ENCODE measurements at places on chromosomes 11 and 22.

GRCh38 chr22:44180706-44181032, at the start of gene PARVG:
Gene PARVG, plus strand, starts transcription at chr22:44180925. Its CDS starts 2,405 bp downstream, at chr22:44183330.
- peak within 1 kb of the TSS; percentile 80 for H3K4me3 ChIP-seq
- peak; percentile 29 for DNase-seq
- no peaks in the 10 kb centered on the region for H3K27me3 ChIP-seq
- peaks cover 12% of the 10 kb centered on the region for H3K36me3 ChIP-seq

DNA sequence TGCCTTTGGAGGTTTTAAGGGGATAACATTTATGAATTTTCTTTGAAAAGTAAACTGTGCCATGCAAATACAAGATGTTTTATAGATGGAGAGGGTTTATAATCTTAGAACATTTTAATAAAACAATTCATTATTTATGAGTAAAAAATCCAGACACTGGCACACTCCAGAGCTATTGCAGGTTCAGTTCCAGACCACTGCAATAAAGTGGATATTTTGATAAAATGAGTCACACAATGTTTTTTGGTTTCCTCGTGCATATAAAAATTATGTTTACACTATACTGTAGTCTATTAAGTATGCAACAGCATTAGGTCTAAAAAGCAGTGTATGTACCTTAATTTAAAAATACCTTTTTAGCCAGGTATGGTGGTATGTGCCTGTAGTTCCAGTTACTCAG, 146.2 kb upstream of the ZBED5 start:
- no peak for DNase-seq
- no peak overlapping the region for H3K4me3 ChIP-seq
- no peaks in the 10 kb centered on the region for H3K36me3 ChIP-seq

DNA sequence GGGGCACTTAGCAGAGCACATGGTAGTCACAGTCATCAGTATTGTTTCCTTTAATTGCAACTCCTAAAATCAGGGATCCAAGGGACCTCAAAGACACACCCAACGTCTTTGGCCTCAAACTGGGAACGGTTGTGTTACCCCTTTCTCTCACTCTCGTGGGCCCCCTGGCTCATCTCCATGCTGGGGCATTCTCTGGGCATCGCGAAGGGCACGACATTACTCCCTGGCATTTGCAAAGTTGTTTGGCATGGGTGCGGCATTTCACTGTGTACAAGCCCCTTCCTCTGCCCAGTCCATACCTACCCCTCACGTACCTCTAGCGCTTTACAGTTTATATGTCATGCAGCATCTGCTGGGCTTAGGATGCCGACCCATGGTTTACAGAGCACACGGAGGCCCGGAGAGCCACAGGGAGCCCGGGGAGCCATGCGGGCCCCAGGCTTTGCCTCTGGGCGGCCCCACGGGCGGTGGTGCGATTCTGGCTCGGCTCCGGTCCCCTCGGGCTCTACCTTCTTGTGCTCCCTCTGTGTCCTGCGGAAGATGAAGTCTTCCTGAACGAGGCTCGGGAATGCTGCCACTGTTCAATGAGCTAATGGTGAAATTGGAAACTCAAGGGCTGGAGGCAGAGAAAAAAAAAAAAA, 21.9 kb upstream of the CACNG2 start:
- no peaks in the 10 kb centered on the region for H3K4me1 ChIP-seq
- H3K27ac ChIP-seq = no peak overlapping the region
- H3K27me3 ChIP-seq = peaks cover 65% of the 10 kb centered on the region
- no peak overlapping the region for H3K4me3 ChIP-seq
- DNase-seq = no peak

GRCh38 chr11:46554213-46555147, 39.3 kb downstream of the AMBRA1 start:
- no peak for DNase-seq
- H3K4me3 ChIP-seq = no peak overlapping the region
- H3K4me1 ChIP-seq = peaks cover 46% of the 10 kb centered on the region

DNA sequence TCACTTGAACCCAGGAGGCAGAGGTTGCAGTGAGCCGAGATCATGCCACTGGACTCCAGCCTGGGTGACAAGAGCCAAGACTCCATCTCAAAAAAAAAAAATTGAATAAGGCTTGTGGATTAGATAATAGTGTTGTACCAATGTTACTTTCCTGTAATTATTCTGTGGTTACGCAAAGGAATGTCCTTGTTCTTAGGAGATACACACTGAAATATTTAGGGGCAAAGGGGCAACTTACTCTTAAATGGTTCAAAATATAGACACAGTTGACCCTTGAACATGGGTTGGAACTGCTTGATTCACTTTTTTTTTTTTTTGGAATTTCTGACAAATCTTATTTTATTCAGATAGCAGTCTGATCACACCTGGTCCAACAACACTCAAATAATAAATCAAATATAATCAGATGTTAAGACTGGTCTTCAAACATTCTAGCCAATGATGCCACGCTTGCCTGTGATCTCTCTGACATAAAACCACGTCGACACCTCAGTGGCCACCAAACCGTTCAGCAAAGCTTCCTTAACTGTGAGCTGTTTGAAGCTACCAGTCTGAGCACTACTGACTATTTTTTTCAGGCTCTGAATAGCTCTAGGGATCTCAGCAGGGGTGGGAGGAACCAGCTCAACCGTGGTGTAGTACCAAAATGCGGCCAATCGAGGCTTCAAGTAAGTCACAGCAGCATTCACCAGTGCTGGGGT, 710 bp downstream of the ATP5MGL start:
- H3K36me3 ChIP-seq = peaks cover 15% of the 10 kb centered on the region
- peaks cover 19% of the 10 kb centered on the region for H3K4me1 ChIP-seq
- H3K27me3 ChIP-seq = no peaks in the 10 kb centered on the region
- no peak overlapping the region for H3K27ac ChIP-seq

DNA sequence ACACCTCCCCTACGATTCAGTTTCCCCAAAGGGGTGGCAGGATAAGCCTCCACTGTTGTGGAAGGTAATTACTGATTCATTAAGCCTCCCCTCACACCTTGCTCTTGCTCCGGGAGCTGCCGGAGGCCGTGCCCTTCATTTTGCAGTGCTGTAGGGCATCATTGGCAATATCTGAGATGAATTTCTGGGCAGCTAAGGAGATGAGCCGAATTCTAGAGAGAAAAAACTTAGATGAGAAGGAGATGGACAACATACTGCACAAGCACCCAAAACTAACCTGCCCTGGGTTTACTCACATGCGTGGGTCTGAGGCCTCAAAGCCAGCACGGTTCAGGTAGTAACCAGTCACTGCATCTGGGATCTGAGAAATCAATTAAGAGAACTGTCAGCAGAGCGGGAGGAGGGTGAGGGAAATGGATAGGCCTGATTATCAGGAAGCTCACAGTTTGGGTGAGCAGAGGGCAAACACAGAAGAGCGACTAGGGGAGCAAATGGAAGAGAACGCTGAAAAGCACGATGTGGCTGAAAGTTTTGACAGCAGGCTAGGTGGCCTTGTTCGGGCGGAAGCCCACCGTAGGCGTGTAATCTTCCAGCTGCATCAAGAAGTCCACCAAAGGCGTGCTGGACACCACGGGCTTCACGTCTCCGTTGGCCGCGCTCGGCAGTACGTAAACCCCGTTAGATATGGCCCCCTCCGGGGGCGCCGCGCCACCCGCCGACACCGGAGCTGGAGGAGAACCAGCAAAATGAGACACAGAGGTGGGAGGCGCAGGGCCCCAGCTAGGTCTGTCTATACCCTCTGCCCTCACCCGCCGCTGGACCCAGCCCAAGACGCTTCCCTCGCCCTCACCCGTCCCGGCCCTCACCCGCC, 689 bp downstream of the TAF10 start:
- no peak overlapping the region for H3K27ac ChIP-seq
- DNase-seq = peak; percentile 26
- H3K4me1 ChIP-seq = peaks cover 28% of the 10 kb centered on the region

- no peak overlapping the region for H3K27ac ChIP-seq
- no peak for DNase-seq
- peaks cover 4% of the 10 kb centered on the region for H3K36me3 ChIP-seq
- H3K4me1 ChIP-seq = no peaks in the 10 kb centered on the region
These were observed 43.6 kb upstream of the HORMAD2 start for GRCh38 chr22:30036656-30037055.

DNA sequence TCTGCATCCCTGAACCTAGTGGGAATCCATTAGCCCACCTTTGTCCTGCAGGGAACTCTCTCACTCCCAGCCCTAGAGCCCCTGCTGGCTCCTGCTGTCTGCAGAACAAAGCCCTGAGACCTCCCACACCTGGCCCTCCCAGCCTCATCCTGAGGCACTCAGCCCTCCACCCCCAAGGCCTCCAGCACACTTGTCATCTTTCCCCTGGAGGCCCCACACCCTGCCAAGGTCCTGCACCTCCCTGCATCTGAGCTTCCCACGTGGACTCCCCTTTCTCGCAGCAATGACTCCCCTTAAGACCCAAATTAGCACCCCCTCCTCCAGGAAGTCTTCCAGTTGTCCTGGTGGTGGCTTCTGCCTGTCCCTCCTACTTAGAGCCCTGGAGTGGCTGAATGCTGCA, 42.3 kb upstream of the LINC01488 start:
- peaks cover 24% of the 10 kb centered on the region for H3K27me3 ChIP-seq
- H3K4me1 ChIP-seq = no peaks in the 10 kb centered on the region
- H3K27ac ChIP-seq = no peak overlapping the region
- DNase-seq = no peak
- H3K4me3 ChIP-seq = no peak overlapping the region

- peaks cover 4% of the 10 kb centered on the region for H3K4me1 ChIP-seq
- peaks cover 18% of the 10 kb centered on the region for H3K36me3 ChIP-seq
- H3K27ac ChIP-seq = no peak overlapping the region
- H3K27me3 ChIP-seq = peaks cover 71% of the 10 kb centered on the region
- H3K4me3 ChIP-seq = peak overlapping the region; percentile 76
- DNase-seq = no peak
These were observed 2.5 kb downstream of the DBX1 start for GRCh38 chr11:20157728-20158127.

DNA sequence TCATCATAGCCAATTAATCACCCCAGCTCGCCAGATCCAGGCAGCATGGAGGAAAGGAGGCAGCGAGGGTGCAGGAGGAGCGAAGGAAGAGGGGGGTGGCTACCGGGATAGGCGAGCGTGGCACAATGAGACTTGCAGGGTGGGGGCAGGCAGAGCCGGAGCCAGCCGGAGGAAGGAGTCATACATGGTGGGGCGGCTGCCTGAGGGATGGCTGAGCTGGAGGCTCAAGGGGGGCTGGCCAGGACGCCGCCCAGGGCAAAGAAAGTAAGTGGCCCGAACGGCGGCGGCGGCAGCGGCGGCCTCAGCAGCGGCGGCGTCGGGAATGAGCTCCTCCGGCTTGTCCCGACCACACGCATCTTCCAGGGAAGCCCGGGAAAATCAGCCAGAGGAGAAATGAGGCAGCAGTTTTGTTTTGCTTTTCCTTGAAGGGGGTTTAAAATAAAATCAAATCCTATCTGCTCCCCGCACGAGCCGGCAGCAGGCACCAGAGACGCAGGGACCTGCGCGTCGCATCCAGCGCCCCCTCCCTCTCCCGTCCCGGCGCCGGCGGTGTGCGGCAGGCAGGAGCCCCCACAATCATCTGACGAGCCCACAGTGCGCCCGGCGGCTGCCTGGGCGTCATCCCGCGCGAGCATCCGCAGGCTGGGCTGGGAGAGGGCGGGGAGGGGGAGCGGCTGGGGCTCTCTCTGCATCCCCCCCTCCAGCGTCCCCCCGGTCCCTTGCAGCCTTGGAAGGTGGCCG, 263.6 kb downstream of the CTTN start:
- peaks cover 61% of the 10 kb centered on the region for H3K27me3 ChIP-seq
- peaks cover 6% of the 10 kb centered on the region for H3K4me1 ChIP-seq
- no peak overlapping the region for H3K4me3 ChIP-seq
- no peaks in the 10 kb centered on the region for H3K36me3 ChIP-seq

DNA sequence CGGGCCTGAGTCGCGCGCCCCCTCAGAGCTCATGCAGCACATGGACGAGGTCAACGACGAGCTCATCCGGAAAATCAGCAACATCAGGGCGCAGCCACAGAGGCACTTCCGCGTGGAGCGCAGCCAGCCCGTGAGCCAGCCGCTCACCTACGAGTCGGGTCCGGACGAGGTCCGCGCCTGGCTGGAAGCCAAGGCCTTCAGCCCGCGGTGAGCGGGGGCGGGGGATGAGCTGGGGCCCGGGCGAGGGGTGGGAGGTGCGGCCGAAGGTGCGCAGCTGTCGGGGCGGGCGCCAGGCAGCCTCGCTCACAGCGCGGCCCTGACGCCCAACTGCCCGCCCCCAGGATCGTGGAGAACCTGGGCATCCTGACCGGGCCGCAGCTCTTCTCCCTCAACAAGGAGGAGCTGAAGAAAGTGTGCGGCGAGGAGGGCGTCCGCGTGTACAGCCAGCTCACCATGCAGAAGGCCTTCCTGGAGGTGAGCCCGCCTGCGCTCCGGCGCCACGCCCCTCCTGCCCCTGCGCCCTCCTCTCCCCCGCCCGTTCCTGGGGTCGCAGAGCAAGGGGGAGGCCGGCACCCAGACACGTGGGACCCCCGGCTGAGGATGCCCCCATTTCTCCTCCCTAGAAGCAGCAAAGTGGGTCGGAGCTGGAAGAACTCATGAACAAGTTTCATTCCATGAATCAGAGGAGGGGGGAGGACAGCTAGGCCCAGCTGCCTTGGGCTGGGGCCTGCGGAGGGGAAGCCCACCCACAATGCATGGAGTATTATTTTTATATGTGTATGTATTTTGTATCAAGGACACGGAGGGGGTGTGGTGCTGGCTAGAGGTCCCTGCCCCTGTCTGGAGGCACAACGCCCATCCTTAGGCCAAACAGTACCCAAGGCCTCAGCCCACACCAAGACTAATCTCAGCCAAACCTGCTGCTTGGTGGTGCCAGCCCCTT, 20.5 kb downstream of the EPS8L2 start:
- DNase-seq = no peak
- peaks cover 23% of the 10 kb centered on the region for H3K27me3 ChIP-seq
- H3K4me1 ChIP-seq = peaks cover 10% of the 10 kb centered on the region

DNA sequence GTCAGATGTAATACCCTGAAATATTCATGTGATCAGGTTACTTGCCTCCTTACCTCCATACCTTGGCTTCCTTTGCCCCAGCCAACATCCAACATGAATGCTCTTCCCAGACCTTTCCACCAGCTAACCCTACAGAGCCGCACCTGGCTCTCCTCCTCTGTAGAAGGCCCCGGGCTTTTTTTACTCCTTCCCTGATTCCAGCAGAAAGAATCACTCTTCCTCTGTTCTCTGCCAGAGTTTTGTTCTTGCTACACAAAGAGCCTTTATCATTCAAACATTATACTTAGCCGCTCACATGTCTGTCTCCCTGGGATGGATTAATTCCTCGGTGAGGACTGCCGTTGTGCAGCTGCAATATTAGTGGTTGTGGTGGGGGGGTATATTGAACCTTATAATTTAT, 116.8 kb upstream of the GRAMD1B start:
- no peak for DNase-seq
- H3K36me3 ChIP-seq = no peaks in the 10 kb centered on the region
- H3K4me3 ChIP-seq = no peak overlapping the region
- peaks cover 20% of the 10 kb centered on the region for H3K27me3 ChIP-seq
